ENCODE measurements at places on chromosomes 2 and 18. TPM values are rescaled to one million over a fixed set of nuclear protein-coding genes. Genes with fewer than 3 reads are reported as not detected.

DNA sequence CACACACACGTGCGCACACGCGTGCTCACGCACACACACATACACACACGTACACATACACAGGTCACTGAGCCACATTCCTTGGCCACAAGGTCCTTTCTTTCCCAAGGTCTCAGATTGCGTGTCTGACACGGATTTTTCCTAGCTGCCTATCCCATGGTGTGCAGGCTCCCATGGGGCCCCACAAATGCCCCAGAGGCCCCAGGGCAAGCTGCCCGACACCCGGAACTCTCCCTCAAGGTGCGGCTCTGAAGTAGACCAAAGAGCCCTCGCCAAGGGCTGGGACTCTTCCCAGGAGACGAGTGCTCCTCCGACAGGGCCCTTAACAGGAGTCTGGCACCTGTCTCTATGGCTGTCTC, 46.7 kb downstream of the SDC1 start:
- H3K36me3 ChIP-seq: no peaks in the 10 kb centered on the region
- no peak for DNase-seq
- no peaks in the 10 kb centered on the region for H3K27me3 ChIP-seq
- no peak overlapping the region for H3K4me3 ChIP-seq
- no peaks in the 10 kb centered on the region for H3K4me1 ChIP-seq

GRCh38 chr18:5196253-5197031, 615 bp downstream of the AKAIN1 start:
- H3K36me3 ChIP-seq: no peaks in the 10 kb centered on the region
- no peak for DNase-seq
- no peak overlapping the region for H3K27ac ChIP-seq

DNA sequence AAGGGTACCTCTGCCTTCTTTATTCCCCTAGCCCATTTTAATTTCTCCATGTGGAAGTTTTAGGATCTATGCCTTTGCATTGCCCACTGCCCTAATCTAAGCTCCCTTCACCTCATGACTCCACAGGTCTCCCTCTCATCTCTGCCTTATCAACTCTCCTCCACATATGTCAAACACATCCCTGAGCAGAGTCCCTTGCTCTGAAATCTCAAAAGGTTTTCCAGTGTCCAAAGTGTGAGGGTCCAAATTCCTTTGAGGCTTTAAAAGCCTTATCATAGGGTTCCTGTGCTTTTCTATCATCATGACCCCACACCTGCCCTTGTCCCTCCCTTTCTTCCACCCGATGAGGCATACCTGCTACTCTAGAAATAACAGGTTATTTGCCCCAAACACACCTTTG, 38.6 kb downstream of the SLC4A1AP start:
- H3K27me3 ChIP-seq: no peaks in the 10 kb centered on the region
- no peaks in the 10 kb centered on the region for H3K4me1 ChIP-seq
- no peak overlapping the region for H3K27ac ChIP-seq
- no peaks in the 10 kb centered on the region for H3K36me3 ChIP-seq

GRCh38 chr2:48112911-48113680, 206.8 kb upstream of the FBXO11 start:
- H3K27ac ChIP-seq: no peak overlapping the region
- no peak overlapping the region for H3K4me3 ChIP-seq
- DNase-seq: no peak
- no peaks in the 10 kb centered on the region for H3K27me3 ChIP-seq
- no peaks in the 10 kb centered on the region for H3K36me3 ChIP-seq
- no peaks in the 10 kb centered on the region for H3K4me1 ChIP-seq

DNA sequence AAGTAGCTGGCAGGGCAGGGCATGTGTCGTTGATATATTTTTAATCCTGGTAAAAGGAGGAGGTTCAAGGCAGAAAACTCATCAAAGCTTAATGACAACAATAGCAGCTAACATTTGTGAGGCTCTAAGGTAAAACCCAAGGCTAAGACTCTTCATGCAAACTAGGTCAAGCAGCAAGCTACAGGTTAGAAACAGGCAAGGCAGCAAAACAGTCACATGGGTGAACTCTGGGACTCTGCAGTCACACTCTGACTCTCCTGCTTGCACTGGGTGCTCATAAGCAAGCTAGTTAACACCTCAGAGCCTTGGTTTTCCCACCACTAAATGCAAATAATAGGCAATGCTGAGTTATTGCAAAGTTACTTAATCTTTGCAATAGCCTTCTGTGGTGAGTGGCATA, 7.9 kb downstream of the IL1RN start:
- H3K4me3 ChIP-seq: no peak overlapping the region
- DNase-seq: no peak
- no peaks in the 10 kb centered on the region for H3K27me3 ChIP-seq
- H3K4me1 ChIP-seq: no peaks in the 10 kb centered on the region

DNA sequence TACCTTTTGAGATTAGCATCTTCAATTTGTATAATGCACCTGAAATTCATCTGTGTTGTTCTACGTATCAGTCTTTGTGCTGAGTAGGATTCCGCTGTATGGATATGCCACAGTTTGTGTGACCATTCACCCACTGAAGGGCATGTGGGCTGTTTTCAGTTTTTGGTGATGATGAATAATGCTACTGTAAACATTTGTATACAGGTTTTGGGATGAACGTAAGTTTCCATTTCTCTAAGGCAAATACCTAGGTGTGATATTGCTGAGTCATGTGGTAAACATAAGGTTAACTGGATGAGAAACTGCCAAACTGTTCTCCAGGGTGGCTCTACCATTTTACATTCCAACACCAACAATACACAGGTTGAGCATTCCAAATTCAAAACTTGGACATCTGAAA, 35.1 kb downstream of the CABYR start:
- H3K4me3 ChIP-seq: no peak overlapping the region
- no peaks in the 10 kb centered on the region for H3K27me3 ChIP-seq
- no peaks in the 10 kb centered on the region for H3K36me3 ChIP-seq
- DNase-seq: no peak

GRCh38 chr2:120384486-120385354, 38.8 kb downstream of the INHBB start:
- H3K36me3 ChIP-seq: no peaks in the 10 kb centered on the region
- H3K4me3 ChIP-seq: no peak overlapping the region
- H3K27ac ChIP-seq: no peak overlapping the region
- no peak for DNase-seq
- no peaks in the 10 kb centered on the region for H3K27me3 ChIP-seq

- no peaks in the 10 kb centered on the region for H3K4me1 ChIP-seq
- H3K27ac ChIP-seq: no peak overlapping the region
- no peak overlapping the region for H3K4me3 ChIP-seq
- H3K36me3 ChIP-seq: no peaks in the 10 kb centered on the region
- H3K27me3 ChIP-seq: no peaks in the 10 kb centered on the region
Measured at GRCh38 chr2:177740700-177741099, 331.9 kb downstream of the PDE11A start.

DNA sequence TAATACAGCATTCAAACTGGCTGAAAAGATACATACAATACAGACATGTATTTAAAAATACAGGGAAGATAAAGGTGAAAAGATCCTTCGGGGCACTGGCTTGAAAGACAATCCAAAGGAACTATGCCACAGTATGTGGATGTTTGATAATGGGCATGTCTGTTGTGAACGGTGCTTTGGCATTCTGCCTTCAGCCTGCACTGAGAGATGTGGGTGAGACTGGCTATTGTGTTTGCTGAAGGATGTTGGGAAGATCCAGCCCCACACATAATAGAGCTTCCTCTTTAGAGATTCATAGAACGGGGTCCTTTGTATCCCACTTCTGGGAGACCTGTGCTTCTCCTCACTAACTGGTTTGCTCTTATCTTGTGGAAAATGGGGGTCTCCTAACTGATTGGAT, 65.1 kb upstream of the CXCR4 start:
- DNase-seq: no peak
- H3K4me1 ChIP-seq: no peaks in the 10 kb centered on the region
- H3K36me3 ChIP-seq: no peaks in the 10 kb centered on the region
- H3K27ac ChIP-seq: no peak overlapping the region
- H3K27me3 ChIP-seq: no peaks in the 10 kb centered on the region

DNA sequence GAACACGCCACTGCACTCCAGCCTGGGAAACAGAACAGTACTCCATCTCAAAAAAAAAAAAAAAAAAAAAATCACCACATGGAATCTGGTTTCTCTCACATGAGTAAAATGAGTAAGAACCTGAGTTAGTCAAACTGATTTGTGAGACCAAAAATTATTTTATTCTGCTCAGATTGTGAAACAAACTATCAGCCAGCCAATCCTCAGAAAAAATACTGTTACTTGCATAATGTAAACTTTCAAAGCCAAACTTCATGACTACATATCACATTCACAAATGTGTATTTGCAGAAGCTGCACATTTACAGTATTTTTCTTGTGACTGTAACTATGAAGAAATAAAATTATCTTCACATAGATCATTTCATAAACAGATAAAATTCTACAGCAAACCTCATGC, 23.2 kb downstream of the SUMO1 start:
- no peaks in the 10 kb centered on the region for H3K27me3 ChIP-seq
- no peak overlapping the region for H3K4me3 ChIP-seq
- H3K4me1 ChIP-seq: no peaks in the 10 kb centered on the region
- DNase-seq: no peak

- H3K4me3 ChIP-seq: no peak overlapping the region
- H3K4me1 ChIP-seq: no peaks in the 10 kb centered on the region
- no peak for DNase-seq
- H3K36me3 ChIP-seq: no peaks in the 10 kb centered on the region
- H3K27ac ChIP-seq: no peak overlapping the region
Measured at GRCh38 chr2:133726973-133727372, 158.7 kb upstream of the NCKAP5 start.

GRCh38 chr2:219126555-219126954, 34.1 kb downstream of the NHEJ1 start:
- H3K36me3 ChIP-seq: no peaks in the 10 kb centered on the region
- H3K27ac ChIP-seq: peak overlapping the region; percentile 81
- no peak overlapping the region for H3K4me3 ChIP-seq
- DNase-seq: peak; percentile 71

Gene MRPL19
- 62.0 TPM for total RNA-seq

Gene EFHD1
- total RNA-seq: 3.4 TPM
